Heart left ventricle (tissue), 16 donors: ENCODE measurements at places on chromosomes 2 and 18. TPM values are rescaled to one million over a fixed set of nuclear protein-coding genes. Genes with fewer than 3 reads are reported as not detected.

The SCN7A gene
- total RNA-seq, result 20.9 TPM

The SATB2 gene
- 1.3 TPM for total RNA-seq

The CNGA3 gene
- not detected for total RNA-seq

DNA sequence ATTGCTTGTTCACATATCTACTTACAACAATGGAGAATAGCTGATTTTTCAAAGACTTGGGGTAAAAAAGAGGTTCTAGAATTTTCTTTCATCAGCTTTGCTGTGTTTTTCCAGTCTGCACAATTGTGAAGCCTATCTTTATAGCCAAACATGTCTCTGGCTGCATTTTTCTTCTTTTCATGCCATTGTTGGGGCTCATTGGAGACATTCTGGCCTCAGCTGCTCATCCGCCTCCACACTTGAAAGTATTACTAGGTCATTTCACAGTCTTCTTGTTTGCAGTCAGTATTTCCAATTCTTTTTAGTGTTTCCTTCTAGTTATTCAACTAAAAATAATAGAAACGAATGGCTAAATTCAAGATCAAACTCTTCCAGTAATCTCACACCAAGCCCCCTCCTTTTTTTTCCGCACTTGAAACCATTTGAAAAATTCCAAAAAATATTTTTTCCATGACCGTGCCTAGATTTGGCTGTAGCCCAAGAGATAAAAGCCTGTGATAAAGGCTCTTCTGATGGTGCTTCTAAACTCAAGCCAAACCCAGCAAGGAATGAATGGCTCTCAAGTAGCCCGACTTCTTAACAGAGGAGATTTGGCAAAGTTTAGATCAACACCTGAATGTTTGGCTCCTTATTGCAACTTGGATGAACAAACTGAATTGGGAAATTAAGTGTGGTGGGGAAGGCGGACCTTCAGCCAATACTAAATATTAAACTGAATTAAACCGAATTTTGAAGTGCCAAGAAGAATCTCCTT, 103.4 kb downstream of the NRP2 start:
- H3K36me3 ChIP-seq, result no peaks in the 10 kb centered on the region
- H3K4me3 ChIP-seq, result no peak overlapping the region
- no peak for DNase-seq
- no peaks in the 10 kb centered on the region for H3K27me3 ChIP-seq

The SRD5A2 gene
- total RNA-seq, result not detected
